ENCODE measurements at places on chromosomes 4 and X.

DNA sequence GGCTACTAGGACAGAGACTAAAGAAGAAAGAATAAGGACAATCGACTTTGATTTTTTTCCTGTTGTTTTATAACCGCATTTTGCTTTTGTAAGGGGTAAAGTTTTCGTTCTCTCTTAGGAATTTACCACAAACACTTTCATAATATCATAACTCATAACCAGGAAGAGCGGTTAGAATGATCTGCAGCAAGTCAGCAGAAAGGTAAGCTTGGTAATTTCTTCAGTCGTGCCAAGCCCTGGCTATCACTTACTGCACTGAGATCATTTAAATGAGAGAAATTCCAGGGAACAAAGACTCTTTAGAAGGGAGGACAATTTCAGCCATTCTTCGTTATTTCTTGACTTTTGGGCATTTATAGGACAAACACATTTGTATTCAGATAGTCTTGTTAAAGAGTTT is 258.1 kb downstream of the UNC5C start:
- no peak for DNase-seq

DNA sequence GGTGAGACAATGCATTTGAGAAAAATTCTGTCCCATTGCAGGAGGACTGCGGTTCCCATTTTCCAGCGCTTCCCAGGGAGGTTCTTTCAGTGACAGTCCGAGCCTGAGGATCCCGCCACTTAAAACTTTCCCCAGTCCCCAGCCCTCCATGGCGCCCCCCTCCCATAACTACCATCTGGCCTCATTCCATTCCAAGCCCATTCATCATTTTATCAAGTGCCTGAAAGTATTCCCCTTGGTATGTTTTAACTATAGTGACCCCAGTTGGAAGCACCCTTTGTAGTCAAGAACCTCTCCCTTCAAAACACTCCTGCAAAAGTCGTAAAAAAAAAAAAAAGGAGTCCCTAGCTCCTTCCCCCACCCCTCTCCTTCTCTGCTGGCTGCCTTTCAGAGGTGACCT is 1.2 kb downstream of the RASL11B start:
- DNase-seq: no peak

- DNase-seq: no peak
Observed at GRCh38 chr4:76487621-76488020, 52.6 kb downstream of the SHROOM3 start.

DNA sequence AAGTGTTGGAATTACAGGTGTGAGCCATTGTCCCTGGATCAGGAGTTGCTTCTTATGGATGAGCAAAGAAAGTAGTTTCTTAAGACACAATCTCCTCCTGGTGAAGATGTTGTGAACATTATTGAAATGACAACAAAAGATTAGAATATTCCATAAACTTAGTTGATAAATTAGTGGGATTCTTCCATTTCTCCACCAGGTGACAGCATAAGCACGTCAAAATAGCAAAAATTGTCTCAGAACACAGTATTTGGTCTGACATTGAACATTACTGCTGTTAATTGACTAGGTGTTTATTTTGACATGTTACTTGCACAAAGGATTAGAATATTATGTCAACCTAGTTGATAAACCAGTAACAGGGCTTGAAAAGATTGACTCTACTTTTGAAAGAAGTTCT is 21.6 kb downstream of the CLDN34 start:
- DNase-seq: no peak

DNA sequence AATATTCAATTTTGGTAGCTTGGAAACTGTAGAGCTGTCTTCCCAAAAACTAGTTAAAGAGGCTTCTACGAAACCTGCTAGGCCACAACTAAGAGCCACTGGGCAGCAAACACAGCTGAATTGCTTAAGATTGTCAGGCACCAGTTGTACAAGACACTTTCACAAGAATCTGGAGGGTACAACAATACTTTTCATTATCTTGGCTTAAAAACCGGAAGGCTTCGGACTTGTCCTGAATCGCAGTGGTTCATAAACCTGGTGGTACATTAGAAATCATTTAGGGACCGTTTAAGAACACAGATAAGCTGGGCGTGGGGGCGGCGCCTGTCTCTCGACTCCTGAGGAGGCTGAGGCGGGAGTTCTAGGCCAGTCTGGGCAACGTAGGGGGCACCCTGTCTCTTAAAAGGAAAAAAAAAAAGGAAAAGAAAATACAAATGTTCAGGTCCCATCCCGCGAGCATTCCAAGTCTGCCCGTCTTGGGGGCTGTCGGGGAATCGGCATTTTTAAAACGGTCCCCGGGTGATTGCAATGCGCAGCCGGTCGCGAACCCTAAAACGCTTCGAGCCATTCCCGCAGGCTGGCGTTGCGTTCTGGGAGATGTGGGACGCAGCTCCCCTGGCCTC is 763 bp downstream of the PYURF start:
- peak; percentile 4 for DNase-seq

- no peak for DNase-seq
Observed at GRCh38 chr4:26404743-26405206, 84.0 kb downstream of the RBPJ start.

- no peak for DNase-seq
Observed at GRCh38 chrX:123186801-123187200, 2.7 kb downstream of the GRIA3 start.

- no peak for DNase-seq
Observed at GRCh38 chr4:90960433-90960832, 833.2 kb downstream of the CCSER1 start.

- DNase-seq: no peak
Observed at GRCh38 chrX:101108284-101108683, 10.3 kb downstream of the CENPI start.

DNA sequence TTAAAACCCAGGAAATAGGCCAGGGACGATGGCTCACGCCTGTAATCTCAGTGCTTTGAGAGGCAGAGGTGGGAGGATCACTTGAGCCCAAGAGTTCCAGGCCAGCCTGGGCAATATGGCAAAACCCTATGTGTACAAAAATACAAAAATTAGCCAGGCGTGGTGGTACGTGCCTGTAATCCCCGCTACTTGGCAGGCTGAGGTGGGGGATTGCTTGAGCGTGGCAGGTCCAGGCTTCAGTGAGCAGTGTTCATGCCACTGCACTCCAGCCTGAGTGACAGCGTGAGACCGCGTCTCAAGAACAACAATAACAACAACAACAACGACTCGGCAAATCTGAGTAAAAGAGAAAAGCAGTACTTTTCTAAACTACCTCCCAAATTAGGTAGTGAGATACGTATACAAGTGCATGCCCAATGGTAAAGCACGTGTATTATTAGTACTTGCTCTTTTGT is 13.0 kb upstream of the NDUFC1 start:
- DNase-seq: no peak

DNA sequence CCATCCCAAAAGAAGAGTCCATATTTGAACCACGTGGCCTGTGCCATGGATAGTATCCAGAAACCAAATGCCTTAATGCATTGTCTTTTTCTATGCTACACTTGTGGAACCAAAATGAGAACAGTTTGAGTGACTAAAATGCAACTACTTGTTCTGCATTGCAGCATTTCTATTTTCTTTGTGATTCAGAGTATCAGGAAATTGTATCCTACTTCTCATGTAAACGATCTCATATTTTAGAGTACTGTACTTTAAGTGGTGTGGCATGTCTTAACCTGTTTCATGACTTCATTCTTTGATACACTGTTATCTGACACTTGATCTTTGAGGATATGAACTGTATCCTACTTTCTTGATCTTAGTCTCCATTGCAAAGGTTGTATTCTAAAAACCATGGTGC is 167.2 kb upstream of the WDR1 start:
- no peak for DNase-seq

DNA sequence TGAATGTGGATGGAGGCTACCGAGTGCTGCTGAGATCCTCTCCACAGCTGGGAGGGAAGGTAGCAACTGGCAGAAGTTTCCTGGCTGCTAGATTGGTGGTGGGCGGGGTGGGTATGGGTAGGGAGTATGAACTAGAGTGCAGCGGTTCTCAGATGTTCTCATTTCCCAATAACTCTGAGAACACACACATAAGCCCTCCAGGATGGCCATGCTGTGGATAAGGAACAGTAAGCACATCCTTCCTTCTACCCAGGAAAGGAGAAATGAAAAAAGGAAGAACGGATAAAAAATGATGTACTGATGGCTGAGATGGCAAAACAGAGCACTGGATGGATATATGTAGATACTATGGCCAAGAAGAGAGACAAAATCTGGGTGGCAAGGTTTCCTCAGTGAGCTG is 116.0 kb downstream of the ZNF827 start:
- no peak for DNase-seq

All from stimulated activated CD4-positive, alpha-beta T cell treated with anti-CD3 and anti-CD28 coated beads, TNF-alpha, amount 100 ng/mL, for 4 hours (primary cell).